Islet precursor cell (in vitro differentiated cells): ENCODE measurements at places on chromosomes 5 and 9.

DNA sequence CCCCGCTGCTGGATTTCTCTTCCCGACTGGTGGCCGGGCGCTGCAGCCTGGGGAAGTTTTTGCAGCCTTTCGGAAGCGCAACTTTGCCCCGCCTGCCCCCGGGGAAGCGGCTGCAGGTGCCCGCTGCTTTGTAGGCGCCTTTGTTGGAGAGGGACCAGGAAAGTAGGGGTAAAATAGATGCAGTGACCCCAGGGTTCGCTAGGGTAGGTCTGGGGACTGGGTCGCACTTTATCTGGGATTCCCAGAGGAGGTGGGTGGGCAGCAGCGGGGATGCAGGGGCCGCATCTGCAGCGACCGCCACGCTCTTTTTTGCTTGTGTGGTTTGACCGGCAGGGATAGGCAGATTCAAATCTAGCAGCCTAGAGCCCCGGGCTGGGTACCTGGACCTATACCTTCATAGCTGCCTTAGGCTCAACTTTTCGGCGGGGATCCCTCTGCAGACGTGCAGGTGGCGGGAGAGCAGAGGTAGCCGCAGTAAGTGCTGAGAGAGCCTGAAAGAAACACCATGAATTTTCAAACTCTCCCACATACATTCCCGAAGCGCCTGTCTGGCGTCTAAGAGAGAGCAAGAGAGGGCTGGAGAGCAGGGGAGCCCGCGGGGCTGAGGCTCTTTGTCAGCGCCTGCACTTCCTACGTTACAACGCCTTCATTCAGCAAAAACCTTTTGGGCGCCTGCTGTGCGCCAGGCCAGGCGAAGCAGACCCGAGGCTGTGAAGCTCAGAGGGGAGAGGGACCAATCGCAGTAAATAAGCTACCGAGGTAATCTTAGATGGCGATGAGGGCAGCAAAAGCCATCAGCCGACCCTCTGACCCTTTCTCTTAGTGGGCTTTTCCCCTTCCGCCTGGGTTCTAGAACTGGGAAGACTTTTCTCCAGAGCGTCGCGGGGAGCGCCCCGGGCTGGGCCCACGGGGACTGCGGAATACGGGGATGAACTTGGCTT lies 642 bp downstream of the SV2C start:
- DNase-seq, result peak; percentile 82

- DNase-seq, result no peak
These were observed 51.3 kb upstream of the ASTN2 start for GRCh38 chr9:117466111-117466510.

DNA sequence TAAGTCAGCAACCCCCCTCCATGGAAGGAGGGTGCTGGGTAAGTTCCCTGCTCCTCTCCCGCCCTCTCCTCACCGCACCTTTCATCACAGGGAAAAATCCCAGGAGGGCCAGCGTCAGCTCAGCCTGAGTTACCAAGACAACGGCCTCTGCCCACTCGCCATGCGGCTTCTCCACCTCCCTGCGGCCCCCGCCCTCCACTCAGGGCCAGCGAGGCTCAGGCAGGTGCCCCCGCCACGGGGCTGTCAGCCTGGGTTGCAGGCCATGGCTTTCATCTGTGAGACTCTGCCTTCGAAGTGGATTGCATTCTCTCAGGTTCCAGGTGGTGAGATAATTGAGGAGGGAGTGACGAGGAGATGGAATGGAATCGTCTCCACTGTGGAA lies 27.2 kb upstream of the LAMC3 start:
- DNase-seq, result no peak

DNA sequence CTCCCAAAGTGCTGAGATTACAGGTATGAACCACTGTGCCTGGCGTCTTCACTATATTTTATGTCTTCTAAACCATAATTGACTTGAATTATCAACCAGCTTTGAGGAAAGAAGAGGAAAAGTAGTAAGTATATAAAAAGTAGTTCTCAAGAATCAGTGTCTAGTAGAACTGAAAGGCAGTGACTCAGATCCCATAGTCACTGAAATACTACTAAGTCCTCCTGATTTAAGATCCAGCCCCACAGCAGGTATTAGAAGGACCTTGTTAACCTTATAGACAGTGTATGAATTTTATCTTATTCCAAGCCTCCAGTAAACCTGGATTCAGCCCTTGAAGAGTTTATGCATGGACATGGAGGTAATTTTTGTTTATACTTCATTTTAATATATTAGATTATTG lies 31.5 kb downstream of the LNPEP start:
- no peak for DNase-seq

DNA sequence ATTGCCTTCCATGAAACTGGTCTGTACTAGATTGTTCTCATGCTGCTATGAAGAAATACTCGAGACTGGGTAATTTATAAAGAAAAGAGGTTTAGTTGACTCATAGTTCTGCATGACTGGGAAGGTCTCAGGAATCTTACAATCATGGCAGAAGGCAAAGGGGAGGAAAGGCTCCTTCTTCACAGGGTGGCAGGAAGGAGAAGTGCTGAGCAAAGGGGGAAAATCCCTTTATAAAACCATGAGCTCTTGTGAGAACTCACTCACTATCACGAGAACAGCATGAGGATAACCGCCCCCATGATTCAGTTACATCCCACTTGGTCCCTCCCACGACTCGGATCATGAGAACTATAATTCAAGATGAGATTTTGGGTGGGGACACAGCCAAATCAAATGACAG lies 163.2 kb downstream of the RFK start:
- no peak for DNase-seq

DNA sequence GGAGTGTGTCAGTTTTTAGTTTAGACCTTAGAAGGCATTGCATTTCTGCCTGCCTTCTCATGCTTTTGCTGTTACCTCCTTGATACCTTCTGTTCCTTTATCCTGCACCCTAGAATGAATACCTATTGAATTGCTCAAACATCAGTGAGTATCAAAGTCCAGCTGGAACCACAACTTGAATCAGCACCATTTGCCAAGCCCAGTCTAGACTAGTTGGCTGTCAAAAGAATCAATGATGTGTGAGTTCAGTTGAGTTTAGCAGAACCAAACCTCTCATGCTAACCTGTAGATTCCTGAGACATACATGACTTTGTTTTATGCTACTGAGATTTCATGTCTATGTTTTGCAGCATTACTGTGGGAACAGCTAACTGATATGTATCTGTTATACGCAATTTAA lies 116.6 kb downstream of the FAM170A start:
- DNase-seq, result no peak

GRCh38 chr9:97763874-97764273 lies 66.7 kb upstream of the XPA start:
- DNase-seq, result no peak

GRCh38 chr9:35725362-35725761 lies 6.6 kb downstream of the TLN1 start:
- DNase-seq, result no peak

DNA sequence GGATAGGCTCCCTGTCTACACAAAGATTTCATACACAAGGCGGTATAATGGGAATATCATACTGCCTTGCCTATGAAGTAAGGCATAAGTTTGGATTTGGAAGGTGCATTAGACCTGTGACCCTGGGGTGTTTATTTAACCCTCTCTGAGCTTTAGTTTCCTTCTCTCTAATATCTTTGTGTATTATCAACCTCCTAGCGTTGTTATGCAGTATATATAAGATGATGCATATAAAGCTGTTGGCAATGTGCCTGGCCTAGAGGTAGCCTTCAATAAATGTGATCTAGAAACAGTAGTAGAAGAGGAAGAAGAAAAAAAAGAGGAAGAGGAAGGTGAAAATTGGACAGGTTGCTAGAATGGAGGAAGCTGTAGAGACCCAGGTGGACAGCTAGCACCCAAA lies 311.6 kb upstream of the CLINT1 start:
- DNase-seq, result no peak
